ENCODE measurements at places on chromosomes 4 and X.

GRCh38 chrX:115147220-115147619, 42.0 kb upstream of the RBMXL3 start:
- DNase-seq = no peak

DNA sequence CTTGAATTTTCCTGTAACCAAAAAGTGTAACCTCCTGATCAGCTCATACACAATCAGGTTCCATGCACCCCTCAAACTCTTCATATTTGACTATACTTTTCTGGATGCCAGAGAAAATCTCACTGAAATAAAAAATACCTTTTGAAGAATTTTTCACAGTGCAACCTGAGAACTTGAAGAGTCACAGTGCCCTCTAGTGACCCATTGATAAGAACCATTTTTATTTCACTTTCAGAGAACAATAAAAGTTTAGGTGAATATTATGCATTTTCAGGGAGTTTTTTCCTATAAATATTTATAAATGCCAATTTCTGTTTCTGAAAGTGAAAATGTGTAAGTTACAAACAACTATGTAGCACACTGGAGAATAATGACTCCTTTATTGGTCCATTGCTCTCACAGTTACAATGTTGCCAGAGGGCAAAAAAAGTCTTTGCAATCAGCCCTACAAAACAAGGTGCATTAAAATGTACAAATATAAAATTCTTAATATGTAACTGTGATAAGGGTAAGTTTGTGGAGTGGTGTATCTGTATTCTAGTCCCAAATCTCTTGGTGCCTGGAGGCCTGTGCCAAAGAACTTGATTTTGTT, 153.6 kb upstream of the INTU start:
- no peak for DNase-seq

DNA sequence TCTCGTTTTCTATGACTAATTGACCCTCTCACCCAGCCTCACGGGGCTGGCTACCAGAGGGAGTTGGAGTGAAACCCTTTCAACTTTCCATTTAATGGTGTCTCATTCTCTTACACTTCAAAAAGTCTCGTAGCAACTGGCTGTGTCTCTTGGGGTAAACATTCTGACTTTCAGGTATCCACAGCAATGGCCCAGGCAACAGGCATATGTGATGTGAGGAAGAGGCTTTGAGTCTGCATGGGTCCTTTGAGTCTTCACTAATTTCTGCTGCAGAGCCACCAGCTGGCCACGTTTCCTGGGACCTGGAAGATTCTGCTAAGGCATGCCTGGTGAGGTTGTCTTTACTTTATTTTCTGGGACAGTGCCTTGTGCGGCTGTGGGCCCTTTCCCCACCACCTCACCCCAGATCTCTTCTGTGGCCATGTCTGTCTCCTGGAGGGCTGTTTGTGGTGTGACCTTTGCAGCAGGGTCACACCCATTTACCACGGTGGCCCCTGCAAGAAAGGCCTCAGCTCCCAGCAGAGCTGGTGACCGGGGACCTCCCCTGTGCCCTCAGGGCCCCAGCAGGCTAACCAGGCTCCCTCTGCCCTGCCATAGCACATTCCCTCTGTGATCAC, 112.5 kb upstream of the FRG1 start:
- DNase-seq = no peak

DNA sequence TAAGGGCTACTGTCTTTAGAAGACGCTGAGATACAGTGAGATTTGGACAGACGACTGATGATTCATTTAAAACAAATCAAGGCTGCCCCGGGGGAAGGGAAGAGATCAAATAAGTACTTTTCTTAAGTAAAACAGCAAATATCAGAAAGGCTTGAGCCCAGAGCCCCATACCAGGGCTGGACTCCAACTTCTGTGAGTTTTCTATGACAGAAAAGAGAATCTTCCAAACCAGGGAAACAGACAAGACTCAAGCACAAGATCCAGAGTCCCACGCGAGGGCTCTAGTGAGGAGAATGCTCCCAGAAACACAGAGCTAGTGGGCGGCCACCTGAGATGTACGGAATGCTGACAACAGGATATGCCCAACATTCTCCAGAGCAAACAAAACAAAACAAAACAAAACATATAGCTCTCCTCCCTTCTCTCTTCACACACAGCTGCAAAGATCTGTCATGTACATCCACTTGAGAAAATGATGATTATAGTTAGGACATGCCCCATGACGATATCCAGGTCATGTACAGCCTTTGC, 13.1 kb downstream of the ACSL1 start:
- no peak for DNase-seq

GRCh38 chrX:132017431-132018185, 5.5 kb upstream of the STK26 start:
- DNase-seq = no peak

GRCh38 chr4:31005037-31005436, 284.9 kb downstream of the PCDH7 start:
- DNase-seq = no peak

DNA sequence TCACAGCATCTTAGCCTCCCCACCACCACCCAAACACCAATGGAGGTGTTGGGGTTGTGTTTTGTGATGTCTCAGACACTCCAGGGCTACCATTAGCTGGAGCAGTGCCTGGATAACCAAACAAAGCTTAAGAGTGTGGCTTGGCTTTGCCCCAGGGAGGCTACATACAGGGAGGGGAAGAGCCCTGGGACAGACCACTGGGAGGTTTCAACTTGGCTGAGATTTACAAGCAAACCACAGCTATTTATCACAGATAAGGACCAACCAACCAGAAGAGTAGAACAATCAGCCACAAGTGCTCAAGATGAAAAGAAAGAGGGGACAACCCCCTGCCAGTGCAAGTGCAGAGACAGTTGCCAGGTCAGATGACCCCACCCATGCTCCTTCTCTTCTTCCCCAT, 24.1 kb downstream of the SOX3 start:
- DNase-seq = no peak

Measured in activated T-helper 1 cell treated with anti-CD3 and anti-CD28 coated beads, Interleukin-2, amount 50 U/mL, for 16 hours (primary cell).